ENCODE measurements at places on chromosomes 1 and 21.
A peak's percentile ranks its signal among the peaks of the same experiment; 100 is the strongest.

- DNase-seq: peak; percentile 40
These were observed 972 bp downstream of the CFAP410 start for GRCh38 chr21:44337941-44338895.

GRCh38 chr1:155017041-155017945 lies 14.7 kb downstream of the ZBTB7B start:
- peak; percentile 80 for DNase-seq

DNA sequence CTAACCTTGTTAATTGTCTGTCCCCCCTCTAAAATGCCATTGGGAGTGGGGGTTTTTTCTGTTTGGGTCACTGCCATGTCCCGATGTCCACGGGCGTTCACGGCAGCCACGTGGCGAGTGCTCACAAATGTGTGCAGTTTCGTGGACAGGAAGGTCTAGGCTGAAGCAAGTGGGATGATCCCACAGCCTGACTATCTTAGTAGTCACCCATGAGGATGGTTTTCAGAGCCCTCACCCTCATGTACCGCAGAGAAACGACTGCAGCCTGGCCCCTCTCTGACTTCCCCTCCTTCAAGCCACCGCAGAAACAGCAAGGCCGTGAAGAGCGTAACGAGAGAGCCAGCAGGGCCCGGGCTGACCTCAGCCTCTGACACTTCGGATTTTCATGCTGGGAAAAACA lies 52.3 kb upstream of the COX20 start:
- no peak for DNase-seq

GRCh38 chr1:219465212-219466093 lies 147.5 kb downstream of the ZC3H11B start:
- peak; percentile 51 for DNase-seq

DNA sequence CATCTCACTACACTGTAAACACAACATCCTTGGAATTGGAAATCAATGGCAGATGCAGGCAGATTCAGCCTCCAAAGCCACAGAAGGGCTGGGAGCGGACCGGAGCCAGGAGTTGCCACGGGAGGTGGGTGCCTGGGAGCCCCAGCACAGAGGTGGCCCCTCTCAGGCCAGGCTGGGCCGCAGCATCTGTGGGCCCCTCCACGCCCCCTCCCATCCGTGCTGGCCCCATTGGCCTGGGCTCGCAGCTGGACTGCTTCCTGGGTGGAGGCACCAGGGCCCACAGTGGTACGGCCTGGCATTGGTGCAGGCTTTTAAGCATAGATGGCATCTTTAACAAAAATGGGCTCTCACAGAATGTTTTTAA lies 64.2 kb downstream of the SLX9 start:
- no peak for DNase-seq

DNA sequence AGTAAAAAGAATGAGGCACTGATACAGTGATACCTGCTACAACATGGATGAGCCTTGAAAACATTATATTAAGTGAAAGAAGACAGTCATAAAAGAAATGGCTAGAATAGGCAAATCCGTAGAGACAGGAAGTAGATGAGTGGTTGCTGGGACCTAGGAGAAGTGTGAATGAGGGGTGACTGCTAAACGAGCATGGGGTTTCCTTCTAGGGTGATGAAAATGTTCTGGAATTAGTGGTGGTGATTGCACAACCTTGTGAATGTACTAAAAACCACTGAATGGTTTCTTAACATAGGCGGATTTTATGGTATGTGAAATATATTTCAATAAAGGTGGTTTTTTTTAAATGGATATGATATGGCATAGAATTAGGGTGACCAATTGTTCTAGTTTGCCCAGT lies 12.6 kb upstream of the SERINC2 start:
- DNase-seq: peak; percentile 44

- no peak for DNase-seq
These were observed 20.4 kb downstream of the CEP85 start for GRCh38 chr1:26254404-26254803.

- DNase-seq: no peak
These were observed 76.7 kb downstream of the LRRC8D start for GRCh38 chr1:89897347-89898133.

GRCh38 chr1:111486431-111486830 lies 12.6 kb downstream of the C1orf162 start:
- no peak for DNase-seq

- no peak for DNase-seq
These were observed 50.3 kb downstream of the DYRK1A start for GRCh38 chr21:37416914-37417313.

- peak; percentile 75 for DNase-seq
These were observed 7.1 kb upstream of the TPM3 start for GRCh38 chr1:154198756-154199562.

- DNase-seq: peak; percentile 38
These were observed 83.4 kb downstream of the LYST start for GRCh38 chr1:235783148-235783776.

DNA sequence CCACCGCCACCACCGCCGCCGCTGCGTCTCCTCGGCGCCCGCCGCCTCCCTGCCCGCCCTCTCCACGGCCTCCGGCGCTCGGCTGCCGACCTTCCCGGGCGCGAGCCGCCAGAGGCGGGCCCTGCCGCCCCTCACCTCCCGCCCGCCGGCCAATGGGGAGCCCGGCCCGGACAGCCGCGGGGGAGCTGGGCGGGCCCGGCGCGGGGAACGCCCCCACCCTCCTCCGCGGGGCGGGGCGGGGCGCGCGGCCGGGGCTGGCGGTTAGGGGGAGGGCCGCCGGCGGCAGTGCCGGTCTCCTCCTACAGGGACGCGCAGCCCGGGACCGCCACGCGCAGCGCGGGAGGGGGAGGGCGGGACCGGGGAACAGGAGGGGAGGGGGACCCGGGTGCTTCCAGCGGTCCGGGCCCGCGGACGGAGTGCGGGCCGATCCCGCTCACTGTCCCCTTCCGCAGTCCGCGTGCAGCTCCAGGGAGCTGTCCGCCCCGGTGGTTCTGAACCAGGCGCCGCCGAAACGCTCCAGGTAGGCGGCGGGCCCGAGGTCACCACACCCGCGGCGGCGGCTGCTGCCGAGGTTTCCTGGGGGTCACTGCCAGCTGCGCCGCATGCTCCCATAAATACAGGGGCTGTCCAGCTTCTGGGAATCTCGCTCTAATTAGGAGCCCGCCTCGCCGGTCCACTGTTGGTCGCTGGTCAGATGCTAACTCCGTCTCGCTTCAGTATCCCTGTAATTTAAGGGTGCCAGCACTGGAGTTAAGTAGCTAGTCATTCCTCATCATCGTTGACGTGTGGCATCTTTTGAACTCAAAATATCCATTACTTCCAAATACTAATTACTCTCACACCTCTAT lies at the start of gene PGBD5:
TSS of gene PGBD5 (minus strand) at position 87 of the 848 bp plus-strand sequence. CDS start 404 bp downstream, outside the sequence.
- DNase-seq: peak; percentile 87

GRCh38 chr1:114262337-114262736 lies 108.7 kb upstream of the SYT6 start:
- DNase-seq: no peak

GRCh38 chr1:66323958-66324625 lies 209.9 kb upstream of the SGIP1 start:
- no peak for DNase-seq

- no peak for DNase-seq
These were observed 1.0 kb downstream of the ZBTB17 start for GRCh38 chr1:15974855-15975254.

DNA sequence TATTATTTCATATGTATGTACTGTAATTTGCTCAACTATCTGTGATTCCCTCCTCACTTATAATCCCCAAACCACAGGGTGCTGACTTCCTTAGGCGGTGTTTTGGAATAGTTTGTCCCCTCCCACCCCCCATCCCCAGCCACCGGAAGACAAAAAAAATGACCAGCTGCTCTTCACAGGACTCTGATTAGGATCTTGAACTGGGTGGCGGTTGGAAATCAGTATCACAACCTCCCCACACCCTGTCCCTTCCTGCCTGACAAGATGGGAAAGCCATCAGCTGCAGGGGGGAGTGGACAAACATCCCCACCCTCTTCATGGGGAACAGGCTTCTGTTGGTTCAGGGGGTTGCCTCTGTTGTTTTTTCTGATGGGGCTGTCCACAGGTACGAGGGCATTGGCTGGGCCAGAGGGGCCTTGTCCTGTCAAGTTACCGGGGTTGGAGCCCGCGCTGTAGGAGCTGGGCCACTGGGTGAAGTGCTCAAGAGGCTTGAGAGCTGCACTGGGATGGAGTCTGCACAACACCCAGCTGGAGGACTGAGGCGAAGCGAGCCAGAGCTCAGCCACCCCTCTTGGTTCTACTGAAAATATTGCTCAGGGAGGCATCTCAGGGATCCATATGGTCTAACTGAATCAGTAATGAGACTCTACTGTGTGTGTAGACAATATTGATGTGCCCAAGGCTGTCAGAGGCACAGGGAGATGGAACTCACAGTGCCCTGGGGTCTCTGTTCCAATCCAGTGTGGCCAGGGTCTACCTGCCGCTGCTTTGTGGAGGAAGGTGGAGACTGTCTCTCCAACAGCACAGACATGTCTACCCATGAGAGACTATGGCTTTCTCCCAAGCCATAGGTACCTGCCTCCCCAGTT lies 28.2 kb downstream of the NAV1 start:
- DNase-seq: no peak

DNA sequence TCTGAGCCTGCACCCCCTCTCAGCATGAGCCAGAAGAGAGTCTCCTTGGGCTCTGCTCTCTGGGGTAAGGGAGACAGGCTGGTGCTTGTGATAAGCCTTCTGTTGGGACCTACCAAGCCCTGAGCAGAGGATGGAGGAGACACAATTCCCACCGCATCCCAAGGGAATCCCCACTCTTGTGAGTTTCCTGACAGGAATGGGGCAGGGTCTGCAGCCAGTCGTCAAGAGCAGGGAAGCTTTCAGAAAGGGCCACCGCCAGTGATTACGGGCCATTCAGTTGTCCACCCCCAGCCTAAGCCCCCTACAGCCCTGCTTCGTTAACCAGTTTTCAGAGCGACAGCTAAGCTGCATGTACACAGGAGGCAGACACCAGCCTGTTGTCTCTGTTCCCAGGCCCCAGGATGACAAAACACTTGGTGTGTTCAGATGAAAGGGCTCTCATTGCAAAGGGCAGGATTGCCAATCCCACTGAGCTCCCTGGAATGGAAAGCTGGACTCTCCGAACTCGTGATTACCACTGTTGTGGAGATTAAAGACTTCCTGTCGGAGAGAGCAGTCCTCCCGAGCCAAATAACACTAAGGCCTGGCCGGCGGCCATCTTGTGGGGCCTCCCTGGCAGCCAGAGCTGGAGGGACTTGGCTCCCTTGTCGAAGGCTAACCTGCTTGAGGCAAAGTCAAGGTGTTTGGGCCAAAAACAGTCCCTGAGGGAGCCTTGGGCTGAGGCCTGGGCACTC lies 37.4 kb upstream of the SLC30A1 start:
- no peak for DNase-seq

GRCh38 chr21:26686278-26686677 lies 113.2 kb upstream of the CYYR1 start:
- peak; percentile 26 for DNase-seq

- no peak for DNase-seq
These were observed 89.2 kb downstream of the NRDC start for GRCh38 chr1:51789342-51789741.

DNA sequence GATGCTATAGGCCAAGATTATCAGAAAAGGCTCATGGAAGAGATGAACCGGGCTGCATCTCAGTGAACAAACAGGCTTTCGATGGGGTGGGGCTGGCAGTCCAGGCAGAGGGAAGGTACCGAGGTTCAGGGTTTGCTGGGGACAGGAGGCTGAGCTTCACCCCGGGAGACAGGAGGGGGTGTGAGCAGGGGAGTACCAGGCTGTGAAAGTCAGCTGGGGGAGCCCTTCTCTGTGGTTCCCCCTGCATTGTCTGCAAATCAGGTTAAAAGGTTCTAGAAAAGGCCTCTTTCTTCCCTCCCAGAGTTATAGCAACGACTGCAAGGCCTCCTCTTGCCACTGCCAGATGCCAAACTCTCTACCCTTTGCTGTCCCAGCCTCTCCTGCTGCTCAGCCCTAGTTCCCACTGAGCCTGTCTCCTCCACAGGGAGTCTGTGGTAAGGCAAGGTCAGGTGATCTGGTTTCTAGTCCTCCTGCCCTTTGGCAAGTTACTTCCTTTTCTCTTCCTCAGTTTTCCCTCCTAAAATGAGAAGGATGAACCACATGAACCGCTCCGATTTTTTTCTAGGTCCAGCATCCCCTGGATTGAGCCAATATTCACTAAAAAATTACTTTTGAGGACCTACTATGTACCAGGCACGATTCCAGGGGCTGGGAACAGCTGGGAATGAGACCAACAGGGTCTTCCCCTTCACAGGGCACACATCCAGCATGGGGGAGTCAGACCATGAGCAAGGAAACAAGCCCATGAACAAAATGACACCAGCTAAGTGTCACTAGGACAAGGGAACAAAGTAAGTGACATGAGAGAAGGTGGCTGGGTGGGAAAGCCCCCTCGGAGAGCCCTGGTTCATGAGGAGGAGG lies 7.2 kb downstream of the LAD1 start:
- DNase-seq: no peak

- no peak for DNase-seq
These were observed 98.1 kb downstream of the PSMG1 start for GRCh38 chr21:39084979-39085729.

DNA sequence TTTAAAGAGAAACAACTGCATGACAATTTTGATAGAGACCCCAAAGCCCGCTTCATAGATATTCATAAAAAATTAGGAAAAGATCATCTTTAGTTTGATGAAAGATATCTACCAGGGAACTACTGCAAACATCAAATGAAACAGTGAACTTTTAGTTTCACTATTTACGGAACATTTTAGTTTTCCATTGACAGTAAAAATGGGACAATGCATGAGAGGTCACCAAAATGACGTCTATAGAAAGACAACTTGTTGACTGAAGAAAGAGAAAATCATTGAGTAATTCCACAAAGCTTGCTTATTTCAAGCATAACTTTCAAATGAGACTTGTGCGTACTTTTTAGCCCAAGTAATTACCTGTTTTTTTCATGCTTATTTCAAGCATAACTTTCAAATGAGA lies 411.4 kb downstream of the HLX start:
- no peak for DNase-seq

DNA sequence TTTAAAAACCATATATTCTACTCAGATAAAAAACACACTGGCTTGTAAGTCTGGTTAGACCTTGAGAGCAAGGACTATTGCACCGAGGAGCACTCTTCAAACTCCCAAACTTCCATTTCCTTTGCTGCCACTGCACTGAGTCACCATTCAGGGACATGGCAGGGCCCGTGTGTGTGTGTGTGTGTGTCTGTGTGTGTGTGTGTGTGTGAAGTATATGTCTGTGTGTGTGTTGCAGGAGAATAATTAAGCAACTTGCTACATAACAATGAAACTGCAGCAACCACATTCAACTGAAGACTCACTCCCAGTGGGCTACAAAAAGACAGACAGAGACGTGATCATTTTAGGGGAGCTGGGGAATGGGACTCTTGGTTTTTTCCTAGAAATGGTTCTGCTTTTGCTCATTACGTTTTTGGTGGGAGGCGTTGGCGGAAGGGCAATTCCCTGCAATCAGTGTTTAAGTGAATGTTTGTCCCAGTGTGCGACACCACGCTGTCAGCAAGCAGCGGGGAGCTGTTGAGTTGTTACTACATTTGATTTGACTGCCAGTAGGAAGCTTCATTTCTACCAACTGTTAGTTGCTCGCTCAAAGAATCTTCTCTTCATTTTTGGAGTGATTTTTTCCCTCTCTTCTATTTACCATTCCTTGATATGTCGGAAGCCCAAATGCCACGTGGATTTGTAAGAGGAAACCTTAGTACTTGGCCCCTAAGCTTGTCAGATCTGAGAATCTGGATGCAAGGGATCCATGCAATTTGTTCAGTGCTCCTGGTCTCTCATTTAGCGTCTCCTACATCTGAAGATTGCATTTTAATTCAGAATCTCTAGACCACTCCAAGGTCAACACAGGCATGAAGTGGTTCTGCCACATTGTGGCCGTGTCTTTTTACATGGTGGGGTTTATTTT lies 36.1 kb downstream of the ESRRG start:
- DNase-seq: no peak

Data from suppressor macrophage (primary cell).